ENCODE measurements at places on chromosomes 11 and 22. TPM values are rescaled to one million over a fixed set of nuclear protein-coding genes. Genes with fewer than 3 reads are reported as not detected.

The TFIP11 gene
- total RNA-seq = 45.5 TPM

The GGTLC3 gene
- total RNA-seq = not detected

DNA sequence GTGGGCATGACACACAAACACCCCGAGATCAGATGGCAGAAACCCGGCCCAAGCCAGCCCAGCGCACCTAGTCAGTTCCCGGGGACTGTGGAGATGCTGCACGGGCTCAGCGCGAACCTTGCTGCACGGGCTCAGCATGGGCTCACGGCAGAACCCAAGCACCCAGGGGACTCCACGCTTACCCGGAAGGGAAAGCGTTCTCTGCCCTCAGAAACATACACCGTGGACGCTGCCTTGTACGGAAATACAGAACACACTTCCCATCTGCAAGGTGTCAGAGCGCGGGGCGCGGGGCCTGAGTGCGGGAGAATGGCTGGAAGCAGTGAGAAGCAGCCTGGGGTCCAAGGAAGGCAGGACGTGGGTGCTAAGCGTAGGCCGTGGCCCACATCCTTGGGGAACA, 319.9 kb downstream of the NTM start:
- DNase-seq = no peak

The C11orf42 gene
- total RNA-seq = not detected
